ENCODE measurements at places on chromosomes 3 and 15.

DNA sequence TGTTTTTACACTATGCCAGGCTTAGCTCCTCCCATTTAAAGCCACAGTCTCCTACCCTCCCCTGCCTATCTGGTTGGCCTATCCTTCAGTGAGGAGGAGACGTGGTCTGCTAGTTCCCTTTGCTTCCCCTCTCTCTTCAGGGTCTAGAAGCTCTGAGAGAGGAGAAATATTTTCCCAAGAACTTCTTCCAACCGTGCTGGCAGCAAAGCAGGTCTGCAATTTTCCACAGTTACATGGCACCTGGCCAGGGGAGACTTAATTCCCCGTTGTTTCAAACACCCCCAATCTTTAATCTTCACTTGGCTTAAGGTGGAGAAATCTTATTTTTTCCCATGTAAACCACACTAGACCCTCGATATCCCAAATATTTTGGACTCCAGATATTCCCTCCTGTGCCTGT is 149.5 kb upstream of the MCTP2 start:
- DNase-seq: no peak

DNA sequence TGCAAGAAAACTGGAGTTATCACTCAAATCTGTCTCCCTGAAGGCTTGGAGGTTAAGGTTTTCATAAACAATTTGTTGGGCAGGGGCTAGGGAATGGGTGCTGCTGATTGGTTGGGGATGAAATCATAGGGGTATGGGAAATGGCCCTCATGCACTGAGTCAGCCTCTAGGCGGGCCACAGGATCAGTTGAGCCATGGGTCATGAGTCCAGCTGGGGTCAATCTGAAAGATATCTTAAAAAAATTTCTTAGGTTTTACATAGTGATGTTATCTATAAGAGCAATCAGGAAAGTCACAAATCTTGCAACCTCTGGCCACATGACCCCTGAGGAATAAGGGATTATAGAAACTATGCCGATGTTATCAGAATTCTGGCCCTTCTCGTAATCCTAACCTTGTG is 491.7 kb downstream of the ZIC1 start:
- no peak for DNase-seq

DNA sequence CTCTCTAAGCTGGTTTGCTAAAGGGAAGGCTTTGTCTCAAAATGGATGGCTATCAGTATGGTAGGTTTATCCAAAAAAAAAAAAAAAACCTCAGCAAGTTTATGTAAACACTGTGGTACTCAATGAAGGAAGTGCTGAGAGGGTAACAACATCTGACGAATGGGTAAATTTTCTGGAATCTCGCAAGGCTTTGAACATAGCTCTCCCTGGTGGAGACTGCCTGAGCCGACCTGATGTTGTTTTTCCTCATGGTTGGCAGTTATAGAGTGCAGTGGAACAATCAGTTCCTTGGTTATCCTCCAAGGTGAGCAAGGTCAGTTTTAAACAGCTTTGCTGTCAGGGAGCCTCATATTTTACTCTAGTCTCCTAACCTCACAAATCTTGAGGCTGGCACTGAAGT is 94.6 kb downstream of the ZPLD1 start:
- peak; percentile 3 for DNase-seq

DNA sequence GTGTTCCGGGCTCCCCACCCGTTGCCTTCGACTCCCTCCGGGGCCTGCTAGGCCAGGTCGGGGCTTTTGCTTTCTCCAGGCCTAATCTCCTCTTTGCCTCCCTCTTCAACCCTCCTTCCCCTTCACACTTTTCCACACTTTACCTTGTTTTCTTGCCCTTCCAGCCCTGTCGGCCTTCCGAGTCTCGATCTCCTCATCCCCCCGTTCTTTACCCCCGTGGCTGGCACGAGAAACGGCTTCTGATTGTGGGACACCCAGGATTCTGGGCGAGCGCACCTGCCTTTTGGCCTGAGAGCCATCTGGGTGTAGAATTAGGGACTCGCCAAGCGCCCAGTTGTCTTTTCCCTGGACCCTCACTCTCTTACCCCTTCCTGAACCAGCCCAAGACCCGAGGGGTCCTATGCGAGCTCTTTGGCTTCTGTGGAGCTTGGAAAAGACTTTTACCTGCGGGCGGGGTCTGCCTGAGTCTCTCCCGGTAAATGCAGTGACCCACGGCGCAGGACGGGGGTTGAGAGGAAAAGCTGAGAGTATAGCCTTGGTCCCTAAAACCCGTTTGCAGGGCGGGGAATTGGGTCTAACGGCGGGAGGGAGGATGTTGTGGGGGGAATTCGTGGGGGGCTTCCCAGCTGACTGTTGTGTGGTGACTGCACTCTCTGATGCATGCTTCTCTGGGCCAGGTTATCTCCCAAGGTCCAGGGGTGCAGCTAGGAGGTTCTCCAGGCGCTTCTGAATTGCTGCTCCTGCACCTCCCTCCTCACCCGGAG is 5.5 kb upstream of the ONECUT1 start:
- no peak for DNase-seq

DNA sequence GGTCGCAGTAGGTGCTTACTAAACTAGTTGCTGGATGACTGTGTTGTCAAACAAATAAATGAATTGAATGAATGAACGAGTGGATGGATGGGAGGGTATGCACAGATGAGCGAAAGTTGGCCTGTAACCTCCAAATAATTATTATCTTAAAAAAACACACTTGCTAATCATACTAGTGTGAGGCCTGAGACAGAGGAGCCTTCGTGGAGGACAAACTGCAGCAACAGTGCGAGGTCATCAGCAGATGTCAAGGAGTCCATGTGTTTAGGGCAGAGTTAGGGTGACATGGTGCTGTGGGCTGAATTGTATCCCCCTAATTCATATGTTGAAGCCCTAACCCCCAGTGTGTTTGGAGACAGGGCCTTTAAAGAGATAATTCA is 24.4 kb downstream of the CORO2B start:
- DNase-seq: no peak

DNA sequence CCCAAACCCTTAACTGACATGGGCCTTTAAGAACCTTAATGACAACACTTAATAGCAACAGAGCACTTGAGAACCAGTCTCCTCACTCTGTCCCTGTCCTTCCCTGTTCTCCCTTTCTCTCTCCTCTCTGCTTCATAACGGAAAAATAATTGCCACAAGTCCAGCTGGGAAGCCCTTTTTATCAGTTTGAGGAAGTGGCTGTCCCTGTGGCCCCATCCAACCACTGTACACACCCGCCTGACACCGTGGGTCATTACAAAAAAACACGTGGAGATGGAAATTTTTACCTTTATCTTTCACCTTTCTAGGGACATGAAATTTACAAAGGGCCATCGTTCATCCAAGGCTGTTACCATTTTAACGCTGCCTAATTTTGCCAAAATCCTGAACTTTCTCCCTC is 49.9 kb downstream of the PGPEP1L start:
- DNase-seq: no peak

DNA sequence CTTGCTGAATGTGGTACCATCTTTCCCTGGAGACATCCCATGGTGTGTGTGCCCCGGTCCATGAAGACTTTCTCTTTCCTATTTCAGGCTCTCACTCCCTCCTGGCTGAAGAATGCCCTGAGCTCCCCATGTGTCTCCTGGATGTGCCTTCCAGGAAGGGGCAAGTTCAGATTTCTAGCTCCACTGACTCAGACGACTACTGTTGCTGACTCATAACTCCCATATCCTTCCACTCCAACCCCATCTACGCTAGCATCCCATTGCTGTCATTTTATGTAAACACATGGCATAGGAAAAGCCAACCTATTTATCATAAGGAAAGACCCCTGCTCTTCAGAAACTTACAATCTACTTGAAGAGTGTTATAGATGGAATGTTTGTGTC is 95.0 kb downstream of the ADCY5 start:
- DNase-seq: no peak
